Naive B cell (primary cell): ENCODE measurements at places on chromosomes 1 and 21.

DNA sequence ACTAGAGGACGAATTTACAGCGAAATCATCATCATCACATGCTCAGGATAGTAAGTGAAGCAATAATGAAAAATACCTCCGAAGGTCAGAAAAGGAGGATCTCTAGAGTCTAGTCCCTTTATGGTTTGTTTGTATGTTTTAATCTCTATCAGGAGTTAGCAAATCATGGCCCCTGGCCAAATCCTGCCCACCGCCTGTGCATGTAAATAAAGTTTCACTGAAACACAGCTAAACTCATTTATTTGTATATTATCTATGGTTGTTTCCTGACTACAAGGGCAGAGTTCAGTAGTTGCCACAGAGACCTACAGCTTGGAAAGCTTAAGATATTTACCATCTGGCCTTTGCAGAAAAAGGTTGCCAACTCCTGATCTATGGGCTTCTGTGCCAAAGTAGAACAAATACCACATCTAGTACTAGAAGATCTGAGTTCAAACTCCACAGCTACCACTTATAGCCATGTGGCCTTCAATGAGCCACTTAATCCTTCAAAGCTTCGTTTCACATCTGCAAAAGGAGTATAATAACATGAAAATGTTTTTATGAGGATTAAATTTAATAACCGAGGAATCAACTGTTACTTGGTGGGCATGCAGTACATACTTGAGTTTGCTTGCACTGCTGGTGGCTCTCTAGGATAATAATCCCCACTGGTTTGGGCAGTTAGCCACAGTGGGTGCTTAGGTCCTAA, 94.0 kb upstream of the KIF26B start:
- DNase-seq = no peak

DNA sequence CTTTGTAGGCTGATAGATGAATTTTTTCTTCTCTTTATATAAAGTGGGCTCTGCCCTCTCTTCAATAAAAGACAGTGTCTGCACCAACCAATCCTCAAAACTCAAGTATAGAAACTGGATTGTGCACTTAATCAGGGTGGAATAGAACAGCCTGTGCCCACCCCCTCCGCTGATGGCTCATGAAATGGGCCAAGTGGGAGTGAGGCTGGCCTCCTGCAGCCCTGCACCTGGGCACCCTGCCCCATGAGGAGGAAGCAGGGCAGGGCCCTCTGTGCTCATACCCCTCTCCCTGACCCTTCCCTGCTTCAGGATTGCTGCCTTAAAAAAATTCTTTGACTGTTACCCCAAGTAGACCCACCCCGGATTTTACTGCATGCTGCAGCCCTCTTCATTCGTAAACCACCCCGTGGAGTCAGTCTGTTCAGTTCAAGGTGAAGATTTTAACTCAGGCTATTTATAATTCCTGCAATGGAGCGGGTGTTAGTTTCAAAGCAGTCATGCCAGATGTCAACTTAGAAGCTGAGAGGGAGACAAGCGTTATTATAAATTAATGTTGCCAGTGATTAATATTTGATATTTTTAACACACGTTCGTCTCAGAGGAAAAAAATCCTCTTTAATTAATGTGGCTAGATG, 15.8 kb downstream of the PROK1 start:
- no peak for DNase-seq

DNA sequence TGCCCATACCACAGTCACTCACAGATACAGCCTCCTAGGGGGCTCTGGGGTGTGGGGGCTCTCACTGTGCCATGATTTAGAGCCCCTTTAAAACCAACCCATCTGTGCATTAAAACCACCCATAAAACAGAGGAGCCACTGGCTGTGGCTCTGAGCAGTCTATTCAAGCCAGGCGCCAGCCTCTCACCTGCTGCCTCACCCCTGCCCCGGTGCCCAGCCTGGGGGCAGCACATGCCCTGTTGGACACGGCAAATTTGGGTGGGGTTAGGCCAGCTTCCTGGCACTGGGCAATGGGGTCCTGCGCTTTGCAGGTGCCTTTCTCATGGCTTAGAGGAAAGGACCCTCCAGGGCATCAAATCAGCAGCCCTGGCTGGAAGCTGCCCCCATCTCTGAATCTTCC, 73.1 kb downstream of the CASZ1 start:
- DNase-seq = no peak

GRCh38 chr1:109296782-109297181, 10.0 kb downstream of the MYBPHL start:
- DNase-seq = no peak

- no peak for DNase-seq
Measured at GRCh38 chr1:160836981-160837557, 25.6 kb downstream of the CD244 start.
